ENCODE measurements at places on chromosomes 4 and X.

GRCh38 chr4:182978152-182978827 is 61.1 kb upstream of the DCTD start:
- DNase-seq = no peak

- DNase-seq = no peak
Measured at GRCh38 chr4:10743357-10743756, 58.8 kb upstream of the CLNK start.

- peak; percentile 43 for DNase-seq
Measured at GRCh38 chrX:69238114-69238886, 73.0 kb upstream of the PJA1 start.

GRCh38 chrX:67787196-67787595 is 243.4 kb downstream of the AR start:
- DNase-seq = peak; percentile 5

DNA sequence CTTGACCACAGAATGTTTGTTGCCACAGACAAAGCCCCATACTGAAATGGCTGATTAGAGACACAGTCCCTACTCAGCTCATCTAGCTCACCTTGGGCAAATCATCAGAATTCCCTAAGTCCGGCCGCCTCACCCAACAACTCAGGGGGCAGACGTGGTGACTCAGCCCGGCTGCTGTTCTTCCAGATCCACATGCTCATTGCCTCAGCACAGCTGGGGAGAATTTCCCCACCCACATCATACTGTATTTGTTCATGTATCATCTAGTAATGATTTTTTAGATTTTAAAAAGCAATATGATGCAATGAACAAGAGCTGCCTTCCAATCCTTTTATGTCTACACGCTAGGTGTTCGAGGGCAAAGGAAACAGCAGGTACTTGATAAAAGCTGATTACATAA is 333.8 kb upstream of the TENM3 start:
- DNase-seq = peak; percentile 35

DNA sequence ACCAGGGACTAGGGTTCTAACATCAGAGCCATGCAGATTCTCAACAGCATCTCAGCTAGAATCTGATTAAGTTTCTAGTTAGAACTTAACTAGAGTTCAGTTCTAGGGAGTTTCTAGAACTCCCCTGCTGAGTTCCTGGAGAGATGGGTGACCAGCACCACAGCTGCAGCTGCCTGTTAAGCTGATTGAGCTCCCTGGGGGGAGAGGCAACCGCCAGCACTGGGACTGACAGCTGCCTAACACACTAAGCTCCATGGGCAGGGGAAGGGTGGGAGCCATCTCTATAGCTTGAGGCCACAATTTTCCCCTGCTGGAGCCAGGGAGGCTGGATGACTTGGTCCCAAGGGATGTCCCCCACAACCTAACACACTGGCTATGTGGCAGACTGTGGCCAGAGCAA is 84.2 kb downstream of the CHIC1 start:
- DNase-seq = no peak

DNA sequence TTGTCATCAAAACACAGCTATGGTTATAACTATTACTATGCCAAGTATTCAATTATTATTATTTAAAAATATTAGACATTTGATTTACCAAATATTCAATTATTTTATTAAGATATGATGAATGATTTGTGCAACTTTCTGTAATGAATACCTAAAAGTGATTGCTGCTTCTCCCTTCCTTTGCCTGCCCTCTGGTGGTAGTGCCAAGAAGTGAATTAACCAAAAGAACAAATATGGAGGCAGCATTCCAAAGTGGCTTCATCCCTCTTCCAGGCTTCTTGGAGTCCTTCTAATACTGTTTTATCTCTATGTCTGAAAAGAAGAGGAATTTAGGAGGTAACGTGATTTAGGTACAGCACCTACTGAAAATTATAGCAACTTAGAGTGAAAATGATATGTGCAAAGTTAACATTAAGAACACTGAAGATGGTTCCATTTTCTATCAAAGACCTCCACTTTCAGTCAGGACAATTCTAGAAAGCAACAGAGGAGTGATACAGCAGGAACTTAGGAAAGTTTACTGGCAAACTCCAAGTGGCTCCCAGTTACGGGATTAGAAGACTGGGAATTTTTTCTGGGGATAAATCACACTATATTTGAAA is 43.0 kb downstream of the ENPEP start:
- no peak for DNase-seq

GRCh38 chrX:103774070-103774642 is 2.5 kb upstream of the PLP1 start:
- DNase-seq = peak; percentile 34

GRCh38 chr4:142314686-142315085 is 531.4 kb downstream of the INPP4B start:
- no peak for DNase-seq

GRCh38 chr4:48944252-48944651 is 37.7 kb upstream of the OCIAD2 start:
- no peak for DNase-seq

- DNase-seq = no peak
Measured at GRCh38 chr4:101218894-101219293, 128.4 kb downstream of the PPP3CA start.

DNA sequence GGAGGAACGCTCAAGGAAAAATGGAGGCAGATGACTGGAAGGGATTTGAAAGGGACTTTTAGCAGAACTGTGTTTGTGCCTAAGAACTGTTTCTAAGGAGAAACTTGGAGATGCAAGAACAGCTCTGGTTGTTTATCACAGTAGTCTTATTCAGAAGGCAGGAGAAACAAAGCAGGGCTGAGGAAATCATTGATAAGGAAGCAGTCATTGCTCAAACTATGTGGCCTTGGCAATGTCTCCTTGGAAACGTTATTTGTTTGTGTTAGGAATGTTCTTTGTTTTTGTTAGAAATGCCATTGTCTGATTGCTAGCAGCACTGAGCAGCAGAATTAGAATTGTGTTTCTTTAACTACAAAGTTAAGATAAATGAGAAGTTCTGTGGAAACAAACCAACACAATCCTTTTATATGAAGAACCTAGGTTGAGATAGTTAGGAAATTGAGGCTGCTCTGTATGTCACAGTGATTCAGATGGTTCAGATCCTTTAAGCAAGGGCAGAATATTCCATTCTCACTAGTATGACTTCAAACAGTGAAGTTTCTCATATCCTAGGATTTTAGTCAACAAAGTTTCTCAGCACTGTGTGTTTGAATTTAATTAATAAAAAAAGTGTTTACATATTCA is 1191.3 kb upstream of the IGFBP7 start:
- no peak for DNase-seq

GRCh38 chr4:18051281-18051680 is 29.7 kb upstream of the LCORL start:
- DNase-seq = peak; percentile 49

- DNase-seq = peak; percentile 87
Measured at GRCh38 chr4:38691251-38692008, 27.4 kb downstream of the KLF3 start.

GRCh38 chr4:41874398-41874797 is 60.8 kb upstream of the TMEM33 start:
- no peak for DNase-seq

DNA sequence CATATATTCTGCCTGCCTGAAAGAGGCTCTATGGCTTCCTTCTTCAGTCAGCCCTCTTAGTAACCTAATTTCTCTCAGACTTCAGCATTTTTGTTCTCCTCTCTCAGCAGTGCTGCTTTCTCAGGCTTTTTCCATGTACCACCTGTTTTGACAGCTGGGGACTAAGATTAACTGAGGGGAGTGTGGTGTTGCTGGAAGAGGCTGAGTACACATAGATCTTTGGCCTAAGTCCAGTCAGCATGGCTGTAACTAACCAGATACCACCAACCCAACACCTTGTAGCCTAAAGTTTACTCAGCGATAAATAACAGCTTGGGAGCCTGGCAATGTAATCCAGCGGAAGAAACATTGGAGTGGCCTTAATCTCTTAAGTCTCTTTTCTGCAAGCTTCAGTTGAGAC is 85.5 kb downstream of the RTL3 start:
- no peak for DNase-seq

DNA sequence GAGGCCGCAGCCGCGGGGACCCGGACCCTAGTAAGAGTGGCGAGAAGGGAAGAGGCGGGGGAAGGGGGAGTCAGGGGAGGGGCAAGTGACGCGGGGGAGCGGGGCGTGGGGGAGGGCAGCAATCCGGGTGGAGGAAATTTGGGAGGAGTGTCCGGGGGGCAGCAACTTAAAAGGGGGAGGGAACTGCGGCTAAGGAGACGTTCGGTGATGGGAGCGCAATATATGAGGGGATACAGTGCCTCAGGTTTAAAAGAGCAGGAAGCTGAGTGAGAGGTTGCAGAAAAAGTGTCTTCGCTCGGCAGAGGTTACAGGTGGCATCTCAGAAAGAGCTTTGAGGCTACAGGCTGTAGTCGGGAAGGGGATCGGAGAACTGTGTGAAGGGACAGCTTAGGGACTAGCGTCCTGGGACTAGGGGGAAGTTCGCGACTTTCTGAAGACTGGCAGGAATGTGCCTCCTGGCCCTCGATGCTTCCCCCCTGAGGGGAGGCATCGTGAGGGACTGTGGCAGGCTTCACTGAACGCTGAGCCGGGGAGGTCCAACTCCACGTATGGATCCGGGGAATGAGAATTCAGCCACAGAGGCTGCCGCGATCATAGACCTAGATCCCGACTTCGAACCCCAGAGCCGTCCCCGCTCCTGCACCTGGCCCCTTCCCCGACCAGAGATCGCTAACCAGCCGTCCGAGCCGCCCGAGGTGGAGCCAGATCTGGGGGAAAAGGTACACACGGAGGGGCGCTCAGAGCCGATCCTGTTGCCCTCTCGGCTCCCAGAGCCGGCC is 519 bp downstream of the FOXO4 start:
- DNase-seq = peak; percentile 57

DNA sequence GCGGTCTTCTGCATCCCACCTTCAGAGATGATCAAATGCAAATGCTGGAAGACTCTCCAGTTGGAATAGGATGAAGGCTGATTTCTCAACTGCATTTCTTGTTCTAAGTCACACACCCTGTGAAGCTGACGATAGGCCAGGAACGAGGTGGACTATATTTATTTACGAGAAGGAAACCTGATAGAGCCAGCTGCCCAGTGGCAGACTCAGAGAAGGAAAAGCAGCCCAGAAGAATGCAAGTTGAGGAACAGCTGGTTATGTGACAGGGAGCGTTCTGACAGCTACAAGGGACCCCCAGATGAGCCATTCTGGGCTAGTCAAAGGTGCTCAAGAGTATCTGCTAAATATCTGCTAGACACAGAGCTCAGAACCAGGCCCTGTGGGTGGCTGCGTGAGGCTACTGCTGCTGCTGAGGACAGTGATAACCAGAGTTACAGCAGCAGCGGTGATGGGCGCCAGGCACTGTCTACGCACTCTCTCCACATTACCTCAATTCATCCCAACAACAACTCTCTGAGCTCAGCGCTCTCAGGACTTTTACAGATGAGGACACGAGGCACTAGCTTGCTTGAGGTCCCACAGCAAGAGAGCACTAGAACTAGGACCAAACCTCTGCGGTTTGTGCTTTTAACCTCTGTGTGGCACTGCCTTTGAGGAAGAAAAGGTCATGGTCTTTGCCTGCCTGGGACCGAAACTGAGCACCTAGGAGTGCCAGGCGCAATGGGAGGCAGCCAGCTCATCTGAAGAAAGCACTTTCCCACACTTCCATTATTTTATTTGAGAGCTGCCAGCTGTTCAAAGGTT is 69.0 kb downstream of the GATB start:
- peak; percentile 29 for DNase-seq

DNA sequence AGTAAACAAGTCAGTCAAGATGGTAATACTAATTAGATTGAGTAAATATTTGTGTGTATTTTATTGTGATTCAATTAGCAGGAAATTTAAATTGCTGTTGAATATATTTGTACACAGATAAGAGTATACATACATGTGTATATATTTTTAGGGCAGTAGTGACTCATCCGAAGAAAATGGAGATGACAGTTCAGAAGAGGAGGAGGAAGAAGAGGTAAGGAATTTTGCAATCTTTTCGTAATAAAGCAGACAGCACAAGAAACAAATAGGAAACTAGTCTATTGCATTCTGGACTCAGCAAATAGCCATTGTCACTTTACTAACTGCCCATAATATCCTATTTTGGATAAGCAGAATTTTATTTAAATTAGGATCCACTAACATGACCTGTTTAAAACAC is 6.6 kb downstream of the IBSP start:
- no peak for DNase-seq

DNA sequence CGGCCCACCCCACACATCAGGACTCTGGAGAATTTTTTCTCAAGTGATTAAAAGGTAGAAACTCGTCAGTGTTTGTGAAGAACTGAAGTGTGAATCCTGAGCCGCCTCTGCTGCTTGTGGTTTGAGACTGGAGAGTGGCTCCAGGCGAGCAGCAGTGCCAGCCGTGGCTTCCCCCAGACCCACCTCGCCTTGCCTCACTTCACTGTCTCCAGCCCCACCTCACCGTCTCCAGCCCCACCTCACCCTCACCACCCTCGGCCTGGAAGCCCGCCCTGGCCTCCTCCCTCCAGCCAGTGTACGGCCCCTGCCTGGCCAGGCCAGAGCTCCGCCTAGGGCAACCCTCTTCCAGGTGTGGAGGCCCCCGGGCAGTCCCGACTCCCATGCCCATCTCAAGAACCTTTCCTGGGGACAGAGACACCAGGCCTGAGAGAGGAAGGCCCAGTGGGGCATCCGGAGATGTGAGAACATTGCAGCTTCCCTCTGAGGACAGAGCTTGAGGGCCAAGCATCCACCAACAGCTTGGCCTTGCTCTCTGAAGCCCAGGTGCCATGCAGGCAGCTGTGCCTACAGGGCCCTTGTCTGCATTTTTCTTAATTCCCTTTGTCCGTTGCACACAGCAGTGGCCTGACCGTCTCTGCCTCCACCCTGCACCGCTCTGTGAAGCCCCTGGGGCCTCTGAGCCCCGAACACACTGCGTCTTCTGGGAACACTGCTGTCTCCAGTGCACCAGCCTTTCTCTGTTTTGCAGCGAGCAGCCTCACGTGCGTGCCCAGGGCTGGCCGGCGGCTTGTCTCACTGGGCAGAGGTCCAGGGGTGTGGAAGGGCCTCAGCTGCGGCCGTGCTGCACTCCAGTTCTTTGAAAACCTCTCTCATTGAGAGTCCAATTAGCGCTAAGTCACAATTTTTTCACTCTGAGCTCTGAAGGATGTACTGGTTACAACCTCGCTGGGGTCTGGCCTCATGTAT is 13.8 kb downstream of the SH3BP2 start:
- peak; percentile 66 for DNase-seq

- DNase-seq = peak; percentile 52
Measured at GRCh38 chrX:97563531-97564133, 679.9 kb downstream of the RPA4 start.

- DNase-seq = no peak
Measured at GRCh38 chrX:47264483-47265173, 31.8 kb downstream of the USP11 start.

DNA sequence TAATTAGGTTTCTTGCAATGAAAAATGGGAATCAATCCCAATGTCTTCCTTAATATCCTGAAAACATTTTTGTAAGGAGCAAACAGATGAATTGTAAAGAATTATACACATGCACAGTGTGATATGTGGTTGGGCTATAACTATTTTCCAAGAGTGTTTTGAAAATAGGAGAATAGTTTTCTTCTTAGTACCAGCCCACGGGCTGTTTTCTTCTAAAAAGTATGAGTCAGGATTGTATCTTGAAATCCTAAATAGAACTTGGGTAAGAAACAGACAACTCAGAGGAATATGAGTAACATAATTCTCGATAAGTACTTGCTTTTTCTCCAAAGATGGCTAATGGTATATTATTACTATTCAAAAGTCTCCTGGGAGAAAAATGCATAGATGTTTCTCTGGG is 136.7 kb downstream of the MAGEC2 start:
- DNase-seq = no peak
